ENCODE measurements at places on chromosomes 12 and 14. TPM values are rescaled to one million over a fixed set of nuclear protein-coding genes. Genes with fewer than 3 reads are reported as not detected.

DNA sequence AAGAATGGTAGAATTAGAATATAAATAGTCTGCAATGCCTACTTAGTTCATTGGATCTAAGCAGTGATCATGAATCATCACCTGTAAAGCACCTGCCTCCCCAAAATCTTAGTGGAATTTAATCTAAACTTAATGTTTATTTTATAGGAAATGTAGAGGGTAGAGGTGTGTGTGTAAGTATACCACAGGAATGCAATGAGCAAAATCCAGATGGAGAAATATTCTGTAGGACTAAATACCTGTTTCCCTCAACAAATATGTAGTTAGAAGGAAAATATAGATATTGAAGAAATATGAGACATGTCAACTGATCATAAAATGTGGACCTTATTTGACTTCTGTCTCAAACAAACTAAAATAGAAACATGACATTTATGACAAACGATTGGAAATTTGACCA is 839.2 kb upstream of the FBXO33 start:
- no peak for DNase-seq

DNA sequence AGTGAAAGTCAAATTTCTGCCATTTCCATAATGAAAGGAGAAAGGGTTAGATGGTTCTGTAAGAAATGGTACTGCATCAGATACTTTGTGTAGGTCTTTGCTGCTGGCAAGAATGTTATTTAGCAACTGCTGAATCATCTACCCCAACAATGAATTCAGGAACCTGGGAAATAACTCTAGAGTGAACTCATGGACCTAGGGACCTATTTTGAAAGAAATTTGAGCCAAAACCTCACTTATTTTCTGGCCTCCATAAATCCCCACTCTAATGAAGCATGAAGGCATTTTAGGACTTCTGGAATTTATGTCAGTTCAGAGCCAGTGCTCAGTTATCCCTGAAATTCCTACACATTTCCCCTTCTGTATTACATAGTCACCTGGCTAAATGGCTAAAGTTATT is 50.9 kb upstream of the CPNE8 start:
- DNase-seq: no peak

- no peak for DNase-seq
These were observed 51.3 kb downstream of the MARK3 start for GRCh38 chr14:103436533-103436932.

DNA sequence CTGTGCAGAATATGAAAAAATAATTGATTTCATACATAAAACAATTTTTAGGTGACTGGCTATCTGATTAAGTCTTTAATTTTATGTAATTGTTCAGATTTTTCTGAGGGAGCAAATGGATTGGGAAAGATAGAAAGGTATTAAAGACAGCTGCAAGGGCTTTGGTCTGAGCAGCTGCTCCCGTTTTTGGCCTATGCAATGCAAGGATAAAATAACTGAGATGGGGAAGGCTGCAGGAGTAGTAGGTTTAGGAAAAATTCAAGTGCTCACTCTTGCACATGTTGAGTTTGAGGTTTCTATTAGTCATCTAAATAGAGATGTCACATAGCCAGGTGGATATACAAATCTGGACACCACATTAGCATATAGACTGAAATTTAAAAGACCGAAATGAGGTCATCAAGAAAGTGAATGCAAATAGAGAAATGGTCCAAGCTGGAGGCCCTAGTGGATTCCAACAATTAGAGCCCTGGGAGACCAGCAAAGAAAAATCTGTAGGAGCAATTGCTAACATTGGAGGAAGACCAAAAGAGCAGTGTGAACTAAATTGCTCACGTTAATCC is 144.0 kb downstream of the PPFIA2 start:
- no peak for DNase-seq

- no peak for DNase-seq
These were observed 66.3 kb upstream of the CFL2 start for GRCh38 chr14:34780646-34781045.

DNA sequence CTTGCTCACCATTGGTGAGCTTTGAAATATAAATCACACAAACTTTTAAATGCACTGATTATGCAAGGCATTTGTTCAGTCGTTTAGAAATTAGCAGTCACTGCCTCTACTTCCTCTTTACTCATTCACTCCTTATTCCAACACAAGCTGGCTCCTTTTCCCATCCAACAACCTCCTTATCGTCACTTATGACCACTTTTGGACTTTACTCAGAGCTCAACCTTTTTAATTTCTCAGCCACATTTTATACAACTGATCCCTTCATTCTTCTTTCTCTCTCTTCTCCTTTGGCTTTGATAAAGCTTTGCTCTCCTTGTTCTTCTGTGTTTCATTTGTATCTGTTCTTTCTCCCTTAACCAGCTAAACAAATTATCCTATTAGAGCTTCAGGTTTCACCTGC is 126.4 kb upstream of the PLEKHA5 start:
- DNase-seq: no peak

DNA sequence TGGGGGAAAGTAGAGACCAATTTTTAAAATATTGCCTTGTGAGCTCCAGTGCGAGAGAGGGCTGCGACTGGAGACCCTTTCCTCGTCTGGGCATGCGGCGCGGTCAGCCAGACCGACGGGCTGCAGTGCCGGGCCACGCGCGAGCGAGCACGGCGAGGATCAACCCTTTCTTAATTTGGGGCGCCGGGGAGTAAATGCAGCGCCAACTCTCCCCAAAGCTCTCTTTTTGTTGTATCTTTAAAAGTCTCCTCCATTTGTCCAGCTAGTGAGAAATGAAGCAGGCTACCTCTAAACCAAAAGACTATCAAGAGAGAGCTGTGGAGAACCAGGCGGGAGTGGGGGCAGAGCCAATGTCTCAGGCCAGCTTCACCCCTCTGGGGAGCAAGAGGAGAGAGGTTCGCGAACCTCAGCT is 1.4 kb downstream of the SIX1 start:
- DNase-seq: no peak

DNA sequence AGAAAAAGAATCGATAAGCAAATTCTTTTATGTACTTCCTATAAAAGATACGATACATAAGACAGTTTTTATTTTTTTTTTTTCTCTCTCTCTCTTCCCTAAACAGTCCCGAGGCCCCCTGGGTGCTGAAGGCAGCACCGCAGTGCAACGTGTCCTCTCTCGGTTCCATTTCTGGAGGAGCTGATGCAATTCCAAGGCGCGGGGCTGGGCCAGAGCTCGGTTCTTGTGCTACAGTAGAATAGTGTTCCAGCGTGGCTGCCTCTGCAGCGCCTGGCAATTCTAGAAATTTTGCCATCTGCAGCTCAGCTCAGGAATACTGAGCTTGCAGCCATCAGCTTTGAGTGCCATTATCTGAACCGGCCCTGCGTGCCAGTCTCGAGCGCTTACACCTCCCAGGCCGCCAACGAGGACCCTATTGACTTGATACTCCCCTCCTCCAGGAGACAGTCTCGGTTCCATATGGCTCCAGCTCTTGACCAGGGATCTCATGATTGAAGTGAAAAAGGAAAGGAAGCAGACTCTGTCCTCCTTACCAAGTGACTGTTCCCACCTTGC is 630 bp downstream of the ALDH1L2 start:
- DNase-seq: no peak

DNA sequence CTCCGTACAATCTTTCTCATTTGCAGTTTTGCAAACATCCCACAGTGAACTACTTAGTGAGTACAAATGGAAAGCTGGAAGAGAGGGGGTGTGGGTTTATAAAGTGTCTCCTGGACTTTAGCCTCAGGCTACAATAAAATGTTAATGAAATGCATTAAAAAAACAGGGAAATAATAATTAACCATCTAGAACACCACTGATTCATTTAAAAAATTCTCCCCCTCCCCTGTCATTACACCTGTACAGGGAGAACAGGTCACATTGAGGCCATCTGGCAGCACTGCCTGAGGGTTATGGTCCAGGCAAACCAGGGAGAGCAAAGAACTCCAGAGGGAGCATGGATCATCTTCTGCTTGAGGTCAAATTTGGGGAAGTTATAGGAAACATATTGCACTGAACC is 96.3 kb downstream of the TSPAN8 start:
- DNase-seq: no peak

- DNase-seq: no peak
These were observed 80.6 kb downstream of the PRICKLE1 start for GRCh38 chr12:42508913-42509460.

DNA sequence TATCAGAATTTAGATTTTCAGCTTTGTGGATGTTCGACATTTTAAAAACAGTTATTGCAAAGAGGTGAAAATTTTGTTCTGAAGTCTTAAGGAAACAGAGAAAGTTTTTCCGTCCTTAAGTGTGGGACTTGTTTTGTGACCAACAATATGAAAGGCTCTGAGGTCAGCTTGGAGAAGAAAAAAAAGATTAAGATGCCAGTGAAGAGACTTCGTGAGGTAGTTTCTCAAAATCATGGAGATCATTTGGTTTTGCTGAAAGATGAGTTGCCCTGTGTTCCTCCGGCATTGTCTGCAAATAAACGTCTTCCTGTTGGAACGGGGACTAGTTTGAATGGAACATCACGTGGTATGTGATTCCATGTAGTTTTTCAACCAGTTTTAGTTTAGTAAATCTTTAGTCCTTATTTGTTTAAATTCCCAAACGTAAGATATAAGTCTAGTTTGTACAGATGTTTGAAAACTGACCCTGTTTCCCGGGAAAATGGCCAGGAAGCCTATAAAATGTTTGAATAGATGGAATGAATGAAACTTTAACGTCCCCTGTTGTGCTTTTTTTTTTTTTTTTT is 682 bp downstream of the KIAA0586 start:
- DNase-seq: no peak

DNA sequence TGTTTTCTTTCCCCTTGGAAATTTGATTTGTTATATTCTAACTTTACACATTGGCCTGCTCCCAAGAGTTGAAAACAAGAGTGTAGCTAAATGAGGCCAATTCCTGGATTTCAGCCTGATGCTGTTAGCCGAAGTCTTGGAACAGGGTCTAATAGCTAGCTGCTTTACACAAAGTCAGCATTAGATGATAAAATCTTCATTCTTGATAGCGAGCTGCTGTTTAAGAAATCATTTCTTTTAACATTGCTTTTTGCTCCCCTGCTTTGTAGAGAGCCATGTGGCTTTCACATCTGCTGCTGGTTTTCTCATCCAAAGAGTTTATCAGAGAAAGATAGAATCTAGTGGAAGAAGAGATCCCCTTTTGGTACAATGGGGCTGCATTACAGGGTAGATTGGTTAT is 22.3 kb downstream of the FBXW8 start:
- no peak for DNase-seq

GRCh38 chr14:76256545-76256944 is 104.8 kb downstream of the GPATCH2L start:
- DNase-seq: no peak

DNA sequence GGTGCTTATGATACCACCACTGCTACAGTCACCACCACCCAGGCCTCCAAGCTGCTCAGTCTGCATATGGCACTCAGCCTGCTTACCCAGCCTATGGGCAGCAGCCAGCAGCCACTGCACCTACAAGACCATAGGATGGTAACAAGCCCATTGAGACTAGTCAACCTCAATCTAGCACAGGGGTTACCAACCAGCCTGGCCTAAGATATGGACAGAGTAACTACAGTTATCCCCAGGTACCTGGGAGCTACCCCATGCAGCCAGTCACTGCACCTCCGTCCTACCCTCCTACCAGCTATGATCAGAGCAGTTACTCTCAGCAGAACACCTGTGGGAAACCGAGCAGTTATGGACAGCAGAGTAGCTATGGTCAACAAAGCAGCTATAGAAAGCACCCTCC is 55.1 kb downstream of the BRMS1L start:
- DNase-seq: no peak

- no peak for DNase-seq
These were observed 83.2 kb downstream of the ITPR2 start for GRCh38 chr12:26749781-26750180.

DNA sequence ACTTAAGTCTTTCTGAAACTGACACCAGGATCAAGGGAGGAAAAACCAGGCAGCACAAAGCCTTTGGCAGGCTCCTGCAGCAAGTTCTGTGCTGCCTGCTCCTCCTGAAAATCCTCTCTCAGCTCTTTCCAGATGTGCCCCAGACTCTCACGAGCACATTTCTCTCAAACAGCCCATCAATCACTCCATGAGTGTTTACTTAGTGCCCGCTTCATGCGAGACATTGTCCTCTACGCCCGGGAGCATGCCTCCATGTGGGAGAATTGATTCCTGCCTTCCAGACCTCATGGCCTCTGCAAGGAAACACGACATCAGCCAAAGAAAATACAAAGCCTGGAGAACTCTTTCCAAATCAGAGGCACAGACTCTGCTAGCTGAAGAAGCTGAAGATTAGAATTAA is 46.5 kb upstream of the TSPAN11 start:
- DNase-seq: no peak

DNA sequence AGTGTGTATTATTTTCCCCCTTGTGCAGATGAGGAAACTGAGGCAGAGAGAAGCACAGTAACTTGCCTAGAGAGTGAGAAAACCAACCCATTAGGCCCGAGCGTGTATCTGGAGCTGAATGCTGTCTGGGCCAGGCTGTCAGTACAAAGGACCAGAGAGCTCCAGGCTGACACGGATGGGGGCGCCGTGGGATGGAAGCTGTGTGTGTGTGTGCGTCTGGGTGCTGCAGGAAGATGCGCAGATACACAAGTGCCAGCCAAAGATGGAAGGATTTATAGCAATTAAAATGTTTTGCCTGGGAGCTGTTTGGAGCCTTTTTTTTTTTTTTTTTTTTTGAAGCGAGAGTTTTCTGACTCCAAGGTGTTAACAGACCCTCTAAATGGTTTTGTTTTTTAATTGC is 53.7 kb upstream of the GPATCH2L start:
- no peak for DNase-seq

GRCh38 chr14:90983560-90983959 is 76.9 kb downstream of the RPS6KA5 start:
- DNase-seq: no peak

- no peak for DNase-seq
These were observed 120.2 kb downstream of the CRACR2A start for GRCh38 chr12:3632754-3633153.

The SLC6A15 gene
- not detected for polyA plus RNA-seq

The NTN4 gene
- polyA plus RNA-seq: not detected

The GALNT16 gene
- not detected for polyA plus RNA-seq

The GPRC5A gene
- polyA plus RNA-seq: not detected

The CCDC60 gene
- polyA plus RNA-seq: not detected

The NUBPL gene
- 6.7 TPM for polyA plus RNA-seq

The ADCY4 gene
- 0.28 TPM for polyA plus RNA-seq

The TRHDE gene
- polyA plus RNA-seq: not detected

The KRT5 gene
- polyA plus RNA-seq: not detected

The OR6C4 gene
- polyA plus RNA-seq: not detected

Data from naive thymus-derived CD8-positive, alpha-beta T cell (primary cell).